ENCODE measurements at places on chromosomes 4 and X.

DNA sequence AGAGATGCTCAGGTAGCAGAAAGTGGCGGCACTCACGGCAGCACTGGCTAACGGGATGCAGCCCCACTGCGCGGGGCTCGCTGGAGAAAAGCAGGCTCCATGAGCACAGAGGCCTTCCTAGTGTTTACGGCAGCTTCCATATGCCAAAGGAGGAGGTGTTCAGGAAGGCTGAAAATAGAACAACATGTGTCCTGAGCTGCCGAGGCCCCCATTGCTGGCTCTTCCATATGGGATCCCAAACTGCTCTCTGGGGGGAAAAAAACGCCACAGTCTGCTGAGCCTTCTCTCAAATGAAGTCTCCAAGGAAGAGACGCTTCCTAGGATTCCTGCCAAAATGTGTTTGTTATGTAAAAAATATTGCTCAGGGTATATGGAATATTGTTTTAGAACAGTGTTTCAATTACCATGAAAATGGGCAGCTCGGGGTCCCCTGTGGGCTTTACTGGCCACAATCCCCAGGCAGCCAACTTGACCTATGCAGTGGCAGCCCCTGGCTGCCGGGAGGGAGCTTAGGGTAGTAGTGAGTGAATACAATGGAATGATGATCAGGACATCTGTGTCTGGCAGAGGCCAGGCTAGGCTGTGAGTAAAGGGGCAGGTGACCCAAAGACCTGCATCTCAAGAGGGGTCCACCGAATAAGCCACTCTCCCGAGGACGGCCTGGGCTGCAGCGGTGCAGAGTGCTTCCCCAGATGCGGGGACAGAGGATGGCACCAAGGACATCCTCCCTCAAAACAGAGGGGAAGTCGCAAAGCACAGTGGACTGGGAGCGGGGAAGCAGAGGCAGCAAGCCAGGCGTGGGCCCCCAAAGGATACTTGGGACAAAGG lies 170.1 kb downstream of the AFAP1 start:
- DNase-seq = no peak

- no peak for DNase-seq
These were observed 58.2 kb upstream of the CASK start for GRCh38 chrX:41981481-41982013.

DNA sequence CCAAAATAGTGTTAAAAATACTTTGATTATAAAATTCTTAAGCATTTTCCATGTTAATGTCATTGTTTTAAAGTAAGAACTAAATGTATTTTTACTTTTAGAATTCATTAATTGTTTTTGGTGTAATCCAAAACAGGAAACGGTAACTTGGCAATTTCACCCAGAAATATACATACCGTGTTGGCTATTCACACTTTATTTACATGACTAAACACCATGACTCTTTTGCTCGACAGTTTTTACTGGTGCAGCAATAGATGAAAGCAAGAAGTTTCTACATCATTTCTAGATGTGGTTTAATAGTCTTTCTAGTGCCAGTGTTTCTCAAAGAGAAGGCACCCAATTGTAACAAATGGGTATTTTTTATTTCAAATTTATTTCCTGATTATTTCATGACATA lies 25.6 kb upstream of the MAGEA1 start:
- no peak for DNase-seq

DNA sequence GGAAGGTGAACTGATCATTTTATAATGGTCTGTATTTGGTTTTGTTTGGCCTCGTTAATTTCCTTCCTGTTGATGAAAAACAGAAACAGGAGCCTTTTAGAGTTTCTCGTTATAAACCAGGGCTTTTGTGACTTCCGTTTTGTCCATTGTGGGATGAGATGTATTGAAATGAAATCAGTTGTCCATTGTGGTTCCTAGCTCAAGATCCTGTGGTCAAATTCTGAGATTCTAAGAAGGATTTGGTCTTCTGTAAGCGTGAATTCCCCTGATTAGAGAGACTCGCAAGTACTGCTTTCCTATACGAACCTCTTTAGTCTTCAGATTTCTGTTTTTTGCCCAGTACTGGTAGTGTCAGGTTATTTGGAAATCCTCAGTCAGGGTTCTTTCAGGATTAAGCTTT lies 101.7 kb downstream of the RAPGEF2 start:
- DNase-seq = no peak

DNA sequence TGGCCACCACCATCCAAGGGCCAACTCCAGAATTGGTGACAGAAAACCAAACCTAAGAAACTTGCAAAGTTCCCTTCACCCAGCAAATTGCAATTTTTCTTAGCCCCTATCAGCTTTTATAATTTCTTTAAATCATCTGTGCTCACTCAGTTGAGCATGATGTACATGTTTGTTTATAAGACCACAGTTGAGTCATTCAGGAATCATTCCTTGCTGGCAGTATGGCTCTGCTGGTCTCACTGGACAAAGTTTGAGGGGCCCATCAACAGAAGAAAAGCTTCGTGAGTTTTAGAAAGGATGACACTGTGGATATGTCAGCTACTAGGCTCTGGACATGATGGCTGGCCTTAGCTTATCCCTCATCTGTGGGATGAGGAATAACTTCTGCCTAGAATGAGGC lies 4.0 kb downstream of the TRPC5 start:
- no peak for DNase-seq

DNA sequence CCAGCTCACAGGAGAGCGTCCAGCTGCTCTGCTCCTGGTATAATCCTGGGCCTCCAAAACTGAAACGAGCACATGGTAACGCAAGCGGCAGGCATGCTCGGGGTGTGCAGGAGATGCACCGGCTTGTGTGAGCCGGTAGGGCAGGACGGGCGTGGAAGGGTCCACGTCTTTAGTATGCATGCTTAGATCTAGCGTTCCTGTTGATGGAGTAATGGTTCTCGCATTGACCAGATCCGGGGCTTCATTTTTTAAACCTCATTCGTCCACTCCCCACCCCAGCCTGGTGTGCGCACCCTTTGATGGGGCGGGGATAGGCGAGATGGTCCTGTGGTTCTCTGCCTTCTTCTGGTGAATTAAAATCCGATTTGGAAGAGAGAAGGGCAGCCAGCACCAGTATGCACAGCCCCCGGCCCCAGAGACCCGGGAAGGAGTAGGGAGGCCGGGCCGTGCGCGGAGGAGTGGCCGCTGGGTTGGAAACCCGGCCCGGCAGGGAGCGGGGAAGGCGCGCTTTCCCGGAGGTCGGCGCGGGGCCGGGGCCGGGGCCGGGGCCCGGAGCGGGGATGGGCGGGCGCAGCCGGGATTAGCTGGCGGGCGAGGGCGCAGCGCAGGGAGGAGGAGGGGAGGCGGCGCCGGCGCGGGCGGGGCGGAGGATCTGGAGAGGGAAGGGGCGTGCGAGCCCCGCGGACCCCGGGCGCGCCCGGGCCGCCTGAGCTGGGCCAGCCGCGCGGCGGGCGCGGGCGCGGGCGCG lies 39.9 kb downstream of the FAM149A start:
- peak; percentile 51 for DNase-seq
